ENCODE measurements at places on chromosomes 5 and 9. TPM values are rescaled to one million over a fixed set of nuclear protein-coding genes. Genes with fewer than 3 reads are reported as not detected.
A peak's percentile ranks its signal among the peaks of the same experiment; 100 is the strongest.

- no peak for DNase-seq
Observed at GRCh38 chr5:73272351-73272750, 99.4 kb downstream of the TMEM174 start.

- DNase-seq, result no peak
Observed at GRCh38 chr9:121620777-121621449, 30.5 kb upstream of the DAB2IP start.

OMD gene
- polyA plus RNA-seq, result 5.6 TPM

DNA sequence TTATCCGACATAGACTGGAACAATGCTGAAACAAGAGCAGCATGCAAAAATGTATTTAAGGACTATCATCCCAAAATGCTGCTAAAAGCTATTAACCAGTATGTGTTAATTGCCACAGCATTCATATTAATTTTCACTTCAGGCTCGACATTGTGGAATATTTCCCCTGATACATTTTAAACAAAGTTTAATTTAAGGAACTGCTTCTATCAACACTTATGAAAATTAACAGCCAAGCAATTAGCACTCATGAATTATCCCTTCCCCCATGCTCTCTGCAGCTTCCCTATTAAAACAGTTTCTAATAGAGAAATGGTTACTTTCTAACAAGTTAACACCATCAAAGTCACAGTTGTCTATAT is 54.8 kb downstream of the MAPKAP1 start:
- no peak for DNase-seq

PCSK1 gene
- polyA plus RNA-seq, result 0.30 TPM

DNA sequence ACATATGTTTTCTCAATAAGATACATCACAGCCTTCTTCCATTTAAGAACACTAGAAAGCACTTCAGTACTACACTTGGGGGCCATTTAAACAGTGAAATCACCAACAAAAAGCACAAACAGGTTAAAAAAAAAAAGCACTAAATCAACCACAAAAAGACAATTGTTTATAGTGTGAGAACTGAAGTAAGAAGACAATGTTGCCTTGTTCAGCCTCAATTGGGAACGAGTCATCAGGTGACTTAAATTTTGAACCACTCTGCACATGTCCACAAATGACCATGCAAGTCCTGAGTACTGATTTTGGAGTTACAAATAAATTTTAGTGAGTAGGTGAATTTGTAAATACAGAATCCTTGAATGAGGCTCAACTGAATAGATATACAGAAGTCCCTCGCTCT is 37.2 kb upstream of the HNRNPA0 start:
- no peak for DNase-seq

GRCh38 chr9:130669965-130670364 is 5.6 kb downstream of the PRDM12 start:
- DNase-seq, result no peak

GRCh38 chr5:171776770-171777759 is 8.6 kb upstream of the SMIM23 start:
- DNase-seq, result peak; percentile 54

- no peak for DNase-seq
Observed at GRCh38 chr9:79247021-79247420, 324.7 kb upstream of the TLE4 start.

GRCh38 chr5:172855597-172856292 is 21.7 kb downstream of the ERGIC1 start:
- no peak for DNase-seq

- no peak for DNase-seq
Observed at GRCh38 chr5:109574985-109575384, 114.7 kb upstream of the MAN2A1 start.

DNA sequence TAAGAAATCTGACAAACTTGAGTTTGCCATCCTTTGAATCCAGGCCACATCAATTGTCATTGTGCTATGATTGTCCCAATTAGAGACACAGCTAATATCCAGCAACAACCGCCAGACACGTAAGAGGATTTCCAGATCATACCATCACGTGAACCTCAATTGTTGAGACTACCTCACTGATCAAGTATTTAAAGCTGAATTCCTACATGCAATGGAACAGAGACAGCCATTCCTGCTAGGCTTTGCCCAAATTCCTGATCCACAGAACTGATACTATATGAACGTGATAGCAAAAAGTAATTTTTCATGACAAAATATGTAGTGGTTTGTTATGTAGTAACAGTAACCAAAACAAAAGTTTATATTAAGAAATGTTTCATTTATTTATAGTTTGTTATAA is 657.7 kb downstream of the PRR16 start:
- no peak for DNase-seq

DNA sequence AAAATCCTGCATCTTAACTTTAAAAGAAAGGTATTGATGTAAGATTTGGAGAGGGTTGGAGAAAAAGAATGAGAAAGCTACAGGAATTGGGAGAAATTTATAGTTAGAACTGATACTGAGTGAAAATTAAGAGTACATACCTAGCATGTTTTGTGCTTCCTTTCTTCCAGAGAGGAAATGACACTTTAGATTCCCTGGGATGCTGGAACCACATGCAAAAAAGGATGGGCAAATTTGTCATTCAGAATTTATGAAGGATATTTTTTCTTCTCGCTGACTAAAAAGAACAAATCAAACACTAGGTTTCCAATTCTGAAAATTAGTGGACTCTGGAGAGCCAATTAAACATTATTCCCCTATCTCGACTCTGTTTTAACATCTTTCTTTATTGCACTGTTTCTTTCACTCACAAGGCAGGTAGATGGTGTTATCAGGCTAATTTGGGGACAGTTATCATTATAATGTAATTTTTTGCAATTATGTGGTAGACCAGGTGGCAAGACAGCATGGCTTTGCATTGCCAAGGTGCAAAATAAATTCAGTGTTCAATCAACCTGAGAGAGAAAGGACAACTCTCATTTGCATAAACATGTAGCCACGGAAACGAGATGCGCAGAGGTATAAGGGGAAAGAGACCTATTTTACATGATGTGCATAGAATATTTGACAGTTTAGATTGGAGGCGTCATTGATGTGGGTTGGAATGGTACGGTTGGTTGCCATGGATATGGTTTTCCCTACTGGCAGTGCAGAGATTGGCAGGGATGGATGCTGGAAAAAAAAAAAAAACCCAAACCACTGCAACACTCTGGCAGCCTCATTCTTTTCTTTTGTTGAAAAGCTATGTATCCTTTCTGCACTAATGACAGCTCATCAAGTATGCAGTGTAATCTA is 320.4 kb upstream of the CCNH start:
- DNase-seq, result no peak

- DNase-seq, result peak; percentile 54
Observed at GRCh38 chr9:113274474-113275156, 757 bp downstream of the CDC26 start.

- no peak for DNase-seq
Observed at GRCh38 chr5:61994171-61994570, 311.8 kb upstream of the KIF2A start.

SPRY4 gene
- 65.3 TPM for polyA plus RNA-seq

DMGDH gene
- 2.2 TPM for polyA plus RNA-seq

FBXO10 gene
- polyA plus RNA-seq, result 44.0 TPM

- DNase-seq, result peak; percentile 65
Observed at GRCh38 chr9:129697656-129698253, 32.3 kb downstream of the PRRX2 start.

NEUROG1 gene
- polyA plus RNA-seq, result not detected

DOLPP1 gene
- polyA plus RNA-seq, result 7.8 TPM

CDHR2 gene
- 3.9 TPM for polyA plus RNA-seq

DNA sequence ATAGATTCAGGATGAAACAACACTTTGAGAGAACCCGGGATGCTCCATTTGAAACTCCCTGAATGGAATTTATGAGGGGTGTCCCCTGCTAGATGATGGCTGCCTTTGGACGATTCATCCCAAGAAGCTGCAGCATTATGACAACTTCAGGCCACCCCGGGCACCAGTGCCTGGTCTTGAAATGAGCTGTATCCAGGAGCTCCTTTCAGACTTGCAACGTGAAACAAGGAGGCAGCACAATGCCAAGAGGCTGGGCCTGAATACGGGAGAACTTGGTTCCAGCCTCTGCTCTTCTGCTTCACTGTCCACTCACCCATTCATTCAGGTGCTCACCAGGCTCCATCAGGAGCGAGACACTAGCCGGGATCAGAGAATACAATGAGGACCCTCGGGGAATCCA is 78.3 kb downstream of the STK10 start:
- no peak for DNase-seq

C9orf50 gene
- not detected for polyA plus RNA-seq

DNA sequence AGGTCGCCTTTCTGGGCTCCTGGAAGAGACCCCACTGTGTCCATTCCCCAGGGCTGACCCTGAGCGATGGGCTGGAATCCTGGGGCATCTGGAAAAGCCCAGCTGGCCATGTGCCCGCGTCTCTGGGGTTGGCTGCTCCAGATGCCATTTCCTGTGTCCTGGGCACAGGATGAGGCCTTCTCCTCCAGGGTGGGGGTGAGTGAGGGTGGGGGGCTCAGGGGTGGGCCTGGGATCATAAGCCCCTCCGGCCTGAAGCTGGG is 30.7 kb downstream of the PAEP start:
- DNase-seq, result no peak

CCL28 gene
- 4.6 TPM for polyA plus RNA-seq

DNA sequence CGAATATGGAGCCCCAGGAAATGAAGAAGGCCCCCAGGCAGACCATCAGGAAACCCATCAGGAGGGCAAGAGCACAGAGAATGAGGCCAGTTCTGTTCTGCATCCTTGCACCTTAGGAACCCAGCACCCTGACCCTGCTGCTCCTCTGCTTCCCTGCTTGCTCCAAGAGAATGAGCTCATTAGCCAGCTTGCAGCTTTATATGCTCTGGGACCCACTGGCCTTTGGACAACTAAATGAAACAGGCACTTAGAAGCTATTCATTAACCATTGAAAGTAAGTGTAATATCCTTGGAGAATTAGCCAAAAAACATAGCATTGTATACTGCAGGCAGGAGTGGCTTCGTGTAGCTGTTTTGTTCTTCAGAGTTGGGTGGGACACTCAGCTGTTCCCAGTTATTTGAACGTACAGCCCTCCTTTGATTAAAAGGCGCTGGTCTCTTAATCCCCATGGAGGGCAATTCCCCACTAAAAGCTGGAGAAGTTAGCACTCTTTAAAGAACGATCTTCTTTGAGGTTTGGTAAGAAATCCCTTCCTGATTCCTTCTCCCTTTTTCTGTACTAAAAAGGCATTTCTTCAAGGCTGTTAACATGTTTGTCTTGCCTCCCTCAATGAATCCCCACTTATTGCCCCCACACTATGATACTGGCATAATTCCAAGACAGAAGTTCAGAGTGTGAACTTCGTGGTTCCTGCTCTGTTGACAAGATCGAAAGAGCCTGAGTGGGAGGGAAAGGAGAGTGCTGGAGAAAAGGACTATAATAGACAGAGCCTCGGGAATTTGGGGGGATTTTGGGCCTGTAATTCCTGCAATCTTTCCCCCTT is at the start of gene TMEM252:
TSS of gene TMEM252 (minus strand) at position 172 of the 824 bp plus-strand sequence. CDS start at position 103, 69 bp downstream.
- no peak for DNase-seq

EIF4E1B gene
- polyA plus RNA-seq, result not detected

KLHL9 gene
- polyA plus RNA-seq, result 28.7 TPM

- DNase-seq, result no peak
Observed at GRCh38 chr9:123324767-123325183, 31.2 kb upstream of the CRB2 start.

ACTBL2 gene
- polyA plus RNA-seq, result not detected

FKBP15 gene
- polyA plus RNA-seq, result 17.6 TPM

CBY3 gene
- not detected for polyA plus RNA-seq

GRCh38 chr5:112227911-112228631 is 191.0 kb downstream of the EPB41L4A start:
- no peak for DNase-seq
